ENCODE measurements at places on chromosomes 5 and 9.

DNA sequence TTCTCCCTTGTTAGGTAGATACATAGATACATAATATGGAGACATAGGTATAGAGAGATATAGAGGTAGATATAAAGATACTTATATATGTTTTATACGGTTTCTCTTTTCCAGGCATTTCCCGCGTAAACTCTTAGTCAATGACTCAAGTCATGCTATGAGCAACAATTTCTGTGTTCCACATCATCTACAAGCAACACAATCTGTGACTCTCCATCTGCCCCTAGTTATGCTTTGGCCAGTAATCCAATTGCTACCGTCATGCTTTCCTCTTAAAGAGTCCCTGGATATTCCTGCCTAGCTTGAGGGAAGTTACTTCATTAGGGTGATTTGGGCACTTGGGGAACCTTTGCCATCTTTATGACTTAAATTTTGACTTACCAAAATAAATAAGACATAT lies 129.0 kb upstream of the ADAMTS16 start:
- no peaks in the 10 kb centered on the region for H3K36me3 ChIP-seq
- H3K4me3 ChIP-seq = no peak overlapping the region
- no peak overlapping the region for H3K27ac ChIP-seq

DNA sequence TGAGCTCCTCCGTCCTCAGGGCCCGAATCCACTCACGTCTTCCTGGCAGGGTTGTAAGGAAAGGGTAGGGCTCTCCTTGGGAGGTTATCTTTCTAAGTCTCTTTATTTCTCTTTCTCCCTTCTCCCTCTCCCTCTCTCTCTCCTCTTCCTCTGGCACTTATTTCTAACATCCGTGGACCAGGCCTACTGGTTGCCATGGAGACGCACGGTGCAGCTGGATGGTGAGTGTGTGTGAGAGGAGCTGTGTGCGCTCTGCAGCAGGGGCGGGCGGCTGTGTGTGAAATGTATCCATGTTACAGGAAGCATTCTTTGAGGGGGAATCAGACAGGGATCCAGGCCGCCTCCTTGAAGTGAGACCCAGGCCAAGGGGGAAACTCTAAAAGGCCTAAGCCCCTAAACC lies 32.2 kb downstream of the PCDH1 start:
- DNase-seq = peak; percentile 54
- H3K36me3 ChIP-seq = no peaks in the 10 kb centered on the region
- no peak overlapping the region for H3K4me3 ChIP-seq
- H3K27ac ChIP-seq = no peak overlapping the region
- H3K27me3 ChIP-seq = no peaks in the 10 kb centered on the region

- no peak for DNase-seq
- H3K27ac ChIP-seq = peak overlapping the region; percentile 16
- H3K27me3 ChIP-seq = no peaks in the 10 kb centered on the region
Observed at GRCh38 chr9:14238079-14238478, 75.9 kb downstream of the NFIB start.

GRCh38 chr9:133133681-133134387 lies 12.8 kb upstream of the RALGDS start:
- peaks cover 34% of the 10 kb centered on the region for H3K4me1 ChIP-seq
- H3K27ac ChIP-seq = peak overlapping the region; percentile 77
- peak; percentile 94 for DNase-seq
- no peaks in the 10 kb centered on the region for H3K36me3 ChIP-seq
- no peak overlapping the region for H3K4me3 ChIP-seq

DNA sequence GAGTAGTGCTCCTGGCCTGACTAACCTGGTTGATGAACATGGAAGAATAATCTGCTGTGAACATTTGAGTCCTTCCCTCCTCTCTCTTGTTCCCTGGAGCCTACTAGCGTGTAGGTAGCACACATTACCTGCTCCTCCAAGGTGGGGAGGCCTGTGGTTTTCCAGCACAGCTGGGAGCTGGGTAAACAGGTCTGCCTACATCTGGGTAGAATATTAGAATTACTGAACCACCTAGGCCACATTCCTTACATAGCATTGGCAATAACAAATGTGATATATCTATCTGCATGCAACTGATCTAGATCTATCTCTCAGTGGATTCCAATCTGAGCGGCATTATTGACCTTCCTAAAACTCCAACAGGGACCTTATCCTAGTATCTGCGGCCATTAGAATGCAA lies 151.0 kb upstream of the ZNF366 start:
- no peak for DNase-seq
- peaks cover 4% of the 10 kb centered on the region for H3K27me3 ChIP-seq
- H3K4me3 ChIP-seq = no peak overlapping the region

DNA sequence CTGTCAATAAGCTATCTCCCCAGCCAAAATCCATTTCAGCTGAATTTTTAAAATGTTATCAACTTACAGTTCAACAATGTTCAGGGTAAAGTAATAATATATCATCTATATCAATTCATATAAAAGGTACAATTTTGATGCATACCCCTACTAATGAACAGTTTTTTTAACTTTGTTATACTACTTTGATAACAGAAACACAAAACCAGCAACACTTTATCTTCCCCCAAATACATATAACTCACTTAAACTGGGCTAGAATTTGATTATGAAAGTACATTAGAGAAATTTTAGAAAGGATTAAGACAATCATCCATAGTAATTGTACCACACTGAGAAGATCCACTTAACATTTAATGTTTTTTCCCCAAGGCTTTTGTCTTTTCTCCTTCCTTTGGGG lies 5.1 kb downstream of the CDO1 start:
- H3K36me3 ChIP-seq = no peaks in the 10 kb centered on the region
- no peak for DNase-seq
- H3K27ac ChIP-seq = no peak overlapping the region
- H3K27me3 ChIP-seq = peaks cover 17% of the 10 kb centered on the region
- H3K4me3 ChIP-seq = no peak overlapping the region

- no peak overlapping the region for H3K4me3 ChIP-seq
- peak; percentile 19 for DNase-seq
- H3K36me3 ChIP-seq = no peaks in the 10 kb centered on the region
Observed at GRCh38 chr5:59423021-59423420, 470.5 kb downstream of the PDE4D start.

DNA sequence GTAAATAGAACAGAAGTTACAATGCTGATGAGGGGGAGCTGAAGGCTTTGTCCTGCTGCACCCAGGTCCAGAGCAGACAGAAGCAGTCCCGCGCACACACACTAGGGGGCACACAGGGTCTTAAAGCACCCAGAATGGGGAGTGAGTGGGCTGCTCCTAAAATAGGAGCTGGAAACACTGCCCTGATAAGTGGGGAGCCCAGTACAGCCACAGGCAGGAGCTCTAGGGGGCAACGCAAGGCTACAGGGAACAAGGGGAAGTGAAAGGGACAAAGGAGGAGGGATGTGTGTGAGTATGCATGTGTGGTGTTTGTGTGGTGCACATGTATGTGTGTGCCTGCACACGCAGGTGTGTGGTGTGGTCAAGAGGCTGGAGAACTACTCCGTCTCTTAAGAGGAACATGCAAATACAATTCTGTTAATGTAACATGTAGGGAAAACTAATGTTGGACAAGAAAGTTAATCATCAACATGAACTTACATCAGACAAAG lies 191.5 kb downstream of the ROR2 start:
- H3K36me3 ChIP-seq = no peaks in the 10 kb centered on the region
- peaks cover 2% of the 10 kb centered on the region for H3K27me3 ChIP-seq
- no peak for DNase-seq
- H3K4me3 ChIP-seq = no peak overlapping the region
- no peaks in the 10 kb centered on the region for H3K4me1 ChIP-seq
- H3K27ac ChIP-seq = no peak overlapping the region

DNA sequence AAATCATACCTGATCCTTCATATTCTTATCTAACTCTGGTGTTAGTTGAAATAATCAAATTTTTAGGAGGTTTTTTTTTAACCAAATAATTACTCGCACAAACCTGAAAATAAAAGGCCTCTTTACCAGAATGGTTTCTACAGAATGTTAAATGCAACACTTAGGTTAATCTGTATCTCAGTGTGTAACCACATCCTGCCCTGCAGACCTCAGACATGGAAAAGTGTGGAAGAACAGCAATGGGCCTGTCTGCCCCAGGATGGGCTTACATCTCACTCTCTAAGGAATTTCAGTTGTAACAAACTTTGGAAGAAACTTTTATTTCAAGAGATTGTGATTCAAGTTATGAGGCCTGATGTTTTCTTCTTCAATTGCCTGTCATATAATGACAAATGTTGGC lies 32.5 kb upstream of the MIER3 start:
- H3K4me1 ChIP-seq = no peaks in the 10 kb centered on the region
- no peak overlapping the region for H3K4me3 ChIP-seq
- H3K36me3 ChIP-seq = no peaks in the 10 kb centered on the region

GRCh38 chr9:109181284-109181683 lies 14.2 kb upstream of the FRRS1L start:
- peaks cover 12% of the 10 kb centered on the region for H3K27me3 ChIP-seq
- no peak overlapping the region for H3K4me3 ChIP-seq
- H3K4me1 ChIP-seq = peaks cover 5% of the 10 kb centered on the region
- no peak overlapping the region for H3K27ac ChIP-seq
- no peaks in the 10 kb centered on the region for H3K36me3 ChIP-seq

- H3K27me3 ChIP-seq = no peaks in the 10 kb centered on the region
- no peak overlapping the region for H3K4me3 ChIP-seq
- no peak for DNase-seq
- H3K4me1 ChIP-seq = no peaks in the 10 kb centered on the region
Observed at GRCh38 chr5:84682531-84682930, 297.9 kb upstream of the EDIL3 start.

DNA sequence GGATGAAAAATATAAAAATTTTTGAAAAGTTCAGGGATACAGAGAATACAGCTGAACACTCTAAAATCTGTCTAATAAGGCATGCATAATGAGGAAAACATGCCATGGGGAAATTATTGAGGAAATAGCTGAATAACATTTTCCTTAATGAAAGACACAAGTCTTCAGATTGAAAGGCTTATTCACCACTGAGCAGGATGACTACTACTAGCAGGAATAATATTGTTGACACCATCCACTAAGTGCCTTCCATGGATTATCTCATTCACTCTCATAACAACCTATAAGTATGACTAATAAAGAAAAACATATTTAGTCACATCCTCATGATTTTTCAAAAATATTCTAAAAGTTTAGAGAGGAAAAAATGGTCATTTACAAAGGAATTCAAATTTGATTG lies 96.7 kb upstream of the FER start:
- H3K4me1 ChIP-seq = peaks cover 11% of the 10 kb centered on the region
- H3K27me3 ChIP-seq = no peaks in the 10 kb centered on the region
- DNase-seq = peak; percentile 72
- no peaks in the 10 kb centered on the region for H3K36me3 ChIP-seq
- H3K4me3 ChIP-seq = no peak overlapping the region

GRCh38 chr9:72674961-72675360 lies 153.6 kb downstream of the TMC1 start:
- H3K4me3 ChIP-seq = no peak overlapping the region
- peak; percentile 25 for DNase-seq
- H3K4me1 ChIP-seq = peaks cover 14% of the 10 kb centered on the region
- no peaks in the 10 kb centered on the region for H3K36me3 ChIP-seq
- no peak overlapping the region for H3K27ac ChIP-seq

DNA sequence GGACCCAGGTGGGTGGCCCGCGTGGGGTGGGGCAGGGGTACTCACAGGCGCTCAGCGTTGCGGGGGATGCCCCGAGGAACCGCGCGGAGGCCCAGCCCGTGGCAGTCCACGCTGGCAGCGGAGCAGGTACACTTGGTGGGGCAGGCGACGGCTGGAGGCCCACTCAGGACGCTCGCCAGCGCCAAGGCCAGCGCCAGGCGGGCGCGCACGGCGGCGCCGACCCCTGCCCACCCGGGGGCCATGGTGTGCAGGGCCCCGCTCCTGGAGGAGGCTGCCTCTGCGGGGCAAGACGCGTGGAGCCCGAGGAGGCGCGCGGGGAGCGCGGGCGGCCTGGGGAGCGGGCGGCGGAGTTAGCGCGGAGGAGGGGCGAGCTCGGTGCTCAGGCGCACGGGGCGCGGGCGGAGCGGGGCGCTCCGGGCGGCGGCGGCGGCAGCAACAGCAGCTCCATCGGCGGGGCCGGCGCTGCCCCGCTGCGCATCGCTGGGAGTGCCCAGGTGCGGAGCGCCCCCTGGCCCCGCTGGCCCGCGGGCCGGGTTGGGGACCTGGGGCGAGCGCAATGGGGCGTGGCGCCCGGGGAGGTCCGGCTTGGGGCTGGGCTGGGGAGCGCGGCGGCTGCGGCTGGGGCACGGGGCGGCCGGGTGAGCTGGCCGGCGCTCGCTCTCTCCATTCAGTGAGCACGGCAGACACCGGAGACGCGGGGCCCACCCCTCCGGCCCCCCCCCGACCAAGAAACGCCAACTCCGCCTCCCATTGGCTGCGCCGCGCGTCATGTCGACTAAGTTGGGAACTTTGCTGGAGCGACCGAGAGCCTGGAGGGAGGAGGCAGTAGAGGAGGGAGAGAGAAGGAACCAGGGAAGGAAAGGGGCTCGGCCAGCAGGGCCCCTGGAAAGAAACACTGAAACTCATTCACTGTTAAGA lies at the start of gene SLIT3:
SLIT3 (minus strand) TSS at position 672 of the 918 bp plus-strand sequence; CDS start at position 242, 430 bp downstream.
- peak within 1 kb of the TSS; percentile 55 for H3K4me3 ChIP-seq
- H3K4me1 ChIP-seq = peaks cover 14% of the 10 kb centered on the region
- H3K27ac ChIP-seq = no peak within 1 kb of the TSS
- no peaks in the 10 kb centered on the region for H3K36me3 ChIP-seq

DNA sequence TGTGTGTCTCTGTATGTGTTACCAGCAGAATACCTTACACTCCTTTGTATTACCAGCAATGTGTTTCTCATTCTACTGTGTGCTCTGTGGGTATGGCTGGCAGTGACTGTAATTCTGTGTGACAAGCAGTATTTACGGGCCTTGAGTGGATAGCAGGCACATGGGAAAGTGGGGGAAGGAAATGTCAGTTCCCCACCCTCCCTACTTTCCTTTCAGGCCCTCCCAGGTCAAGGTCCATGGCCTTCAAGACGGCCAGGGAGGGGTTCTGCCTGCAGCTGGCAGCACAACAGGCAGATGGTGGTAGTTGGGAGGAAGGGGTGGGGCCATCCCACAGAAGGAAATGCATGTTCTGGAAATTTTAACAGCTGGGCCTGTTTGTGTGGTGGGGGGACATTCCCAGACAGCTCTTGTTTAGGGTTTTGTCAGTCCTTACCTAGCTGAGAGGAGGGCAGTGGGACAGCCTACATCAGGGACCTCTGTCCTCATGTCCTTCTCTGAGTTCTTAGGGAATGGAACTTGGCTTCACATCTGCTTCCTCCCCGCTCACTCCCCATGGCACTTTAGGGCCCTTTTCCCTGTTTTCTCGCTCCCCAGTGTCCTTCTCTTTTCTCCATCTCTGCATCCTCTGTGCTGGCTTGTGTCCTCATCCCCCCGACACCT lies 14.6 kb upstream of the TNIP1 start:
- H3K4me3 ChIP-seq = no peak overlapping the region
- no peak overlapping the region for H3K27ac ChIP-seq
- DNase-seq = no peak
- no peaks in the 10 kb centered on the region for H3K27me3 ChIP-seq

GRCh38 chr5:127243011-127243410 lies 47.6 kb upstream of the MEGF10 start:
- H3K4me3 ChIP-seq = no peak overlapping the region
- H3K4me1 ChIP-seq = no peaks in the 10 kb centered on the region
- no peaks in the 10 kb centered on the region for H3K36me3 ChIP-seq
- no peak for DNase-seq

- H3K4me3 ChIP-seq = peak overlapping the region; percentile 63
- peaks cover 6% of the 10 kb centered on the region for H3K4me1 ChIP-seq
- no peak overlapping the region for H3K27ac ChIP-seq
- no peak for DNase-seq
- H3K27me3 ChIP-seq = no peaks in the 10 kb centered on the region
Observed at GRCh38 chr9:126327006-126327713, 531 bp downstream of the MVB12B start.
